Myocyte (in vitro differentiated cells): ENCODE measurements at places on chromosomes 5 and 9.

DNA sequence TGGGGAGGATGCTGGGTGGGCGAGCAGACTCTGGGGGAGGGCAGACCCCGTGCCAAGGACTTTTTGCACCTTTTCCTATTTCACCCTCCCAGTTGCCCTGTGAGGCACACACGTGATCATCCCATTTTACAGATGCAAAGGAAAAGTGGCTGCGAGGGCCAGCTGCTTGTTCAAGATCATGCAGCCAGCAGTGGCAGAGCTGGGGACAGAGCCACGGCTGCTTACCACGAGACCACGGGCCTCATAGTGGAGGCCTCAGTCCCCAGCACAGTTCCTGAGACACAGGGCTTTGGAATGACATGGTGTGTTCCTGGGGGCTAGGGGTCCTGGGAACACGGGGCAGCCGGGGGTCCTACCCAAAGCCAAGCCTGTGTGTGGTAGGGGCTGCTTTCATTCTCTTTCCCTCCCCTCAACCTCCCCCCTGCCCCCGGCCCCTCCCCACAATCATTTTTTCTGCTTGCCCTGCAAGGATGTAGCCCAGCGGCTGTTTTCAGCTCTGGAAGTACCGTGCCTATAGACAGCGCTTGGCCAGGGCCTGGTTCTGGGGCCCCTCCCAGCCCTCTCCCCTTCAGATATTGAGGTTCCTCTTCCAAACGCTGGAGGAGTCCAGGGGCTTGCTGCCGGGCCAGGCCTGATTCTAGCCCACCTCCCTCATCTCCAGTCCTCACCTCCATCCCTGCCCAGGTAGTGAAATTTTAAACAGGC, 58.5 kb upstream of the IER5L start:
- DNase-seq, result no peak

GRCh38 chr9:128470560-128470959, 14.8 kb downstream of the ODF2 start:
- DNase-seq, result peak; percentile 67

DNA sequence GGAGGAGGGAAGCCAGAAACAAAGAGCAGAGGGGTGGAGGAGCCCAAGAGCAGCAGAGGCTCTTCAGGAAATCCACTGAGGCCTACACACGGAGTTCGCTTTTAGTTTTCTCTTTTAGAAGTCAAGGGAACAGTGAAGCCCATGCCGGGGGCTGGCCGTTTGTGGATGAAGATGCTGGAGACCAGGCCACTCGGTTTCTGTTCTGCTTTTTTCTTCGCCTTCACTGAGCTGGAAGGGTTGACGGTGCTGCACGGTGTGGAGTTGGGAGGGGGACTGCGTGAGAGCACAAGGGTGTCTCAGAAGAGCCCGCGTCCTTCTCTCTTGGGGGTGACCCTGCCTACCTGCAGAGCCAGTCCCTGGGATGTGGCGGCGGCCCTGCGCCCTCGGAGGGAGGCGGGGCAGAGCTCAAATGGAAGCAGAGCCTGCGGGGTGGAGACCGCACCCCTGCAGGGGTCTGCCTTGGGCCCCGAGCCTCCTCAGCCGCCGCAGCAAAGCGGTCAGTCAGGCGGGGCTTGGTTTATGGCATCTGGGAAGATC, 68.5 kb upstream of the CACNA1B start:
- no peak for DNase-seq

DNA sequence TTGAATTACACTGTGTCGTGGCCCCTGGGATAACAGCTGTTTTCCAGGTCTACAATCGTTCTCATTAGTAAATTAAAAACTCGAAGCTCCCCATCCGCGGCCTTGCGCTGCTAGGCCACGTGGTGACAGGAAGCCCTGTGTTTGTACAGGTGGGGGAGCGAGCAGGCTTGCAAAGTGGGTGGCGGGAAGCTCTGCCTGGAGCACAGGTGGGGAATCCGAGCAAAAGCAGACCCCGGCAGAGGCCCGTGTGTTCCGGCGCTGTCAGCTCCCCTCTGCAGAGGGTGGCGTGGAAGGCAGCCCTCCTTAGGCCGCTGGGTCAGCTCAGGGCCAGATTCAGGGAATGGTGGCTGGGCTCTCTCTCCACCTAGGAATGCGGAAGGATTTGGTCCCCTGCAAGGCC, 59.5 kb upstream of the ERCC6L2 start:
- DNase-seq, result no peak
